ENCODE measurements at places on chromosomes 11 and 22.

GRCh38 chr11:134230339-134230738 lies 5.9 kb downstream of the VPS26B start:
- no peak for DNase-seq

DNA sequence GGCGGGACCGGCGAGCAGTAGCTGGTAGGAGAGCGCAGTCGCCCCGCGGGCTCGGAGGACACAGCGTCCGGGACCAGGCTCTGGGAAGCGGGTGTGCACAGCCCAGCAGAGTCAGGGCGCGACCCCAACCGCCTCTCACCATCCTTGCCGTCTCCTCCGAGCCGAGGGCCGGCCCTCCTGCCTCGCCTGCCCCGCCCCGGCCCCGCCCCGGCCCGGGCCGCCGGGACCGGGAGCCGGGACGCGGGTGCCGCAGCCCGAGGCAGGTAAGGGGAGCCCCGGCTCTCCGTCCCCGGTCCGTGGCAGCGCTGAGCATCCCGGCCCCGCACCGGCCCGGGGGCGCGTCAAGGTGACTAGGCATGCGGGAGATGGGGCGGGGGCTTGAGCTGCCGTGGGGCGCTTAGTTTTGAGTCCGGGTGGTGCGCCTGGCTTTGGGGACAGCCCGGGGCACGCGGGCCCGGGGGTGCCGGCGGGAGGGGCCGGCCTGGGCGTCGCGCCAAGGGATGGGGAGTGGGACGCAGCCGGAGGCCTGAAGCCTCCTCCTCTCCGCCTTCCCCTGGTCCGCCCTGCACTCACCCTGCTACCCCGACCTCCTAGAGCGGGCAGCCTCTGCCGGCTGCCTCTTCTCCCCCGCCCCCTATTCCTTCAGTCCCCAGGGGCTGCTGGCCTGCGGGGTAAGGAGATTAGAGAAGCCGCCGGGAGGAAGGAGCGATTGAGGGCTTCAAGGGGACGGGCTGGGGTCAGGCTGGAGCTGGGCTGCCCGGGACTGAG lies at the start of gene ABCG4:
ABCG4 (plus strand) TSS at position 35 of the 768 bp plus-strand sequence. CDS start 914 bp downstream, outside the sequence.
- no peak for DNase-seq

- DNase-seq = no peak
Observed at GRCh38 chr11:35676611-35676965, 14.0 kb downstream of the TRIM44 start.

DNA sequence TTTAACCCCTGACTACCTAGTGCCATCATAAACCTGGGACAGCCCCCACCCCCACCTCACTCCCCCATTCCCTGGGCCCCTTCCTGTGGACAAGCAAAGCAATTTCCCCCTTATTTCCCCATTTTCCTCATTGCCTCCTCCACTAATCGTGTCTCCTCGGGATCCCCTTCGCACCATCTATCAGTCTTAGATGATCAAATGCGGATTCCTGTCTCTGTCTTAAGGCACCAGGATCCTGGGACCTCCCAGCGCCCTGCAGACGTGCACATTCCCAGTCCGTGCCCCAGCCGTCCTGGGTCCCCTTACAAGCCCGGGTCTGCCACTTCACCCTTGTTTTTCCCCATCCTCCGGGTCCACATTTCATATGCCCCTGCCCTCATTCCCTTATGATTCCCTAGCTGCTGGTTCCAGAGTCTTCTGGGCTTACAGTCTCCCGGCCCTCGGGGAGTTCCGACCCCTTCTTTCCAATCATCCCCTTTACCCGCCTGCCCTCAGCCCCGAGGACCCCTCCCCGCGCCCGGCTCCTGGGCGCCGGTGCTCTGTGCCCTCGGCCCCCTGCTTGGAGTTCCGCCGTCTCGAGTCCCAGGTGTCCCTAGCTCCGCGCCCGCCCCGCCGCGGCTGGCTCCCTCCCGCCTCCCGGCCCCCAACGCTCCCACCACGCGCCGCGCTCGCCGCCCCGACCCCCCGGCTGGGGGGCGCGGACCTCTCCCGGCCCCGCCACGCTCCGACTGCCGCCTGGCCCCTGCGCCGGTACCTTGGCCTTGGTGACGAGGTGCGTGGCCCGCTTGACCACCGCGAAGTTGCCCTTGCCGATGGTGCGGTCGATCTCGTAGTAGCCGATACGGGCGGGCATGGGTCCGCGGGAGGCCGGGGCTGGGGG lies 599 bp downstream of the SIK3 start:
- DNase-seq = peak; percentile 33

GRCh38 chr11:118434553-118435289 lies 1.6 kb upstream of the KMT2A start:
- DNase-seq = peak; percentile 4

GRCh38 chr11:118612378-118612777 lies 5.0 kb downstream of the PHLDB1 start:
- DNase-seq = no peak

- no peak for DNase-seq
Observed at GRCh38 chr11:81987829-81988472, 745.7 kb downstream of the FAM181B start.

- no peak for DNase-seq
Observed at GRCh38 chr11:116030697-116031331, 526.6 kb upstream of the CADM1 start.

DNA sequence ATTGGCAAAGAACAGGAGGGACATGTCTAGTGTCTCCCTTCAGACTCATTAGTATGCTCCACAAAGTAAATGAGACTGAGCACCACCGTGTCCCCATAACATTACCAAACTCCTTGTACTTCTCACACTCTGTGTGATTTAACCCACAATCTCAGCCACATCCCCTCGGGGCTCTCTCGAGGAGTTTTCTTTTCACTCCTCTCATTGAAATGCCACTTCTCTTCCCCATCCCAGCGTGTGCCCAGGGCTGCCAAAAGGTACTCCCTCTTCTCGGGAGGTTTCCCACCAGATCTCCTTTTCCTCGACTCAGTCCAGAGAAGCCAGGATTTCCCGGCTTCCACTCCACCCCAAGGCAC lies 1.1 kb downstream of the RBFOX2 start:
- no peak for DNase-seq

GRCh38 chr11:93155738-93156137 lies 42.1 kb downstream of the SLC36A4 start:
- no peak for DNase-seq

DNA sequence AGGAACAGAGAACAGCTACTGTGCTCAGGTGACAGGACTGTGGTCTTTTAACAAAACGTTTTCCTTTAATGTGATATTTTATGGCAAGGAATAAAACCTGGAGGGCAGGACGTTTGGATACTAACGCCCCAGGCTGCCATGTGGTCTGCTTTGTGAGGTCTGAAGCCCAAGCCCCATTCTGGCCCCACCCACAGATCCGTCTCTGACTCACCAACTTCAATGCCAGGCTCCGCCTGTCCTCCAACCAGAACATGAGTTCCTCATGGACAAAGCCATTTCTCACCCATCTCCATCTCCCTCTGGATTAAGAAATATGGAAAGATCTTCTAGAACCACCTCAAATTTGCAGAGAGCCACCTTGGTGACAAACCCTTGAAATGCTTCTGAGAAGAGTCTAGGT lies 148.8 kb downstream of the CRYBB2 start:
- no peak for DNase-seq

DNA sequence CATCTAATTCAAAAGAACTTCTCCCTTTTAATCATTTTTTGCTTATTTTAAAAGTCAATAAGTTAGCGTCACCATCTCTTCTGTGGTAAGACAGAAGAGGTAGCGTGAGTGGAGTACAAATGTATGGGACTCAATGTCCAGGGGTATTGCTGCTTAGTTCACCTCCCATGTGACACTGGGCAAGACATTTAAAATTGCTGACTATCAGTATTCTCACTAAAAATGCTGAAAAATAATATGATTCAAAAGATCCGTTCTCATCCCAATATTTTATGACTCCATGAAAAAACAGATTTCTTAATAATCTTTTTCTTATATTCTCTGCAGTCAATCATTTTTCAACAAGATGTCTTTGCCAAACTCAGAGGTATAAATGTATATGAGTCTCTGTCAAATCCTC lies 68.1 kb upstream of the LRRC4C start:
- no peak for DNase-seq

DNA sequence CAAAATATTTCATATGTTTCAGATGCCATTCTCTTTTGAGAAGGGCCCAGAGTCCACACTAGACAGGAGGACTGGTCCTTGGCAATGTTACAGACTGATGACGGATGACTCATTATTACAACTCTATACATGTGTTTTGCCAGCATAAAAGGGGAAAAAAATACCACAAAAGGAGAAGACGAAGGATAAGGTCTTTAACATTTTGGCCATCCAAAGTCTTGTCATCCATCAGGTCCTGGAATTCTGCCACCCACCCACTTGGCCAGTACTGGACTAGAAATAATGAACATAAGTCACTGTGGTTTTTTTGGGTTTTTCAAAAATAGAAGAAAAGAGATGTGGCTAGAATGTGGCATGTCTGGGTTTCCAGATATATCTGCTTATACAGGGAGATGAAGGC lies 57.7 kb upstream of the BDNF start:
- DNase-seq = no peak
